Ammon's horn (tissue), 1 donor: ENCODE measurements at places on chromosomes 2 and 18.

DNA sequence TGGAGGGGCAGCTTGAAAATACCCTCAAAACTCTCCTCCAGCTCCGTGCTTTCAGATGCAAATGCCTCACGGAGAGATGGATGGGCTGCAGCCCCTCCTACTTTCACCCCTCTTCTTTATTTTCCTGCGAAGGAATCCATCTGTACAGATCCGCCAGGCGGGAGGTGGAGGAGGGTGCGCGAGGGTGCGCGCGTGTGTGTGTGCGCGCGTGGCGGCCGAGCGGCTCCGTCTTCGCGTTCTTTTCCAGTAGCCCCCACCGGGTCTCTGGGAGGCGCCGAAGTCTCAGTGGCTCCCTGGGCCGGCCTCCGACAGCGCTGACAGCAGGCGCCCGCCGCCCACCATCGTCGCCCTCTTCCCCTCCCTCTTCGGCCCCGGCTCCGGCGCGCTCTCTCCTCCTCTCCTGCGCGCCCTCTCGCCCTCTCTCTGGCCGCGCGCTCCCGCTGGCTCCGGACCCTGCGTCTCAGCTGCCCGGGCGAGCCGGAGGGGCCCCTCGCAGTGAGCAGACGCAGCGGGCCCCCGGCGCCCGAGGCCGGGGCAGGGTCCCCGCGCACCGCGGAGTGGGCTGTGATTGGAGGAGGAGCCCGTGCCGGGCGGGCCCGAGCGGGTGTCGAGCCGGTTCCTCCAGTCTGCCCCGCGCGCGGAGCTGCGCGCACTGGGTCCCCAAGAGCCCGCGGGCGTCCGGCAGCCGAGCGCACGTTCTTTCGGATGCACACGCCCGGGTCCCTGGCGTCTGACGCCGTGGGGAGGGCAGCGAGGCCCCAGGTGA, at the start of gene CDH7:
Gene CDH7, plus strand, starts transcription at position 624 of the 766 bp plus-strand sequence. CDS start 11,831 bp downstream, outside the sequence.
- DNase-seq, result peak; percentile 9

DNA sequence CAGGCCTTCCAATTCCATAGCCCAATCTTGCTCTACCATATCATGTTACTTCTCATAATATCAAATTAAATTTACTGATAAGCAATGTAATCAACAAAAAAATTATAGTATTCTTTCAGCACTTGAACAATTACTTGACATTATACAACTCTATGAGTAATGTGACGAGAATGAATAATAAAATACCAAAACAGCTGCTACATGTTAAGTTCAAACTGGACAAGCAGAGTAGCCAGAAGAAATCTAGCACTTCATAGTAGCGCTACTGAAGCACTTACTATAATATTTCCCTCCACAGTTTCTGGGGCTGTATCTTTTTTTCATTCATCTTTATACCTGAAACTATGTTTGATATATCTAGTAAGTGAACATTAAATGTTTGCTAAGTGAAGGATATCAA, 14.9 kb downstream of the PPP3R1 start:
- DNase-seq, result no peak

DNA sequence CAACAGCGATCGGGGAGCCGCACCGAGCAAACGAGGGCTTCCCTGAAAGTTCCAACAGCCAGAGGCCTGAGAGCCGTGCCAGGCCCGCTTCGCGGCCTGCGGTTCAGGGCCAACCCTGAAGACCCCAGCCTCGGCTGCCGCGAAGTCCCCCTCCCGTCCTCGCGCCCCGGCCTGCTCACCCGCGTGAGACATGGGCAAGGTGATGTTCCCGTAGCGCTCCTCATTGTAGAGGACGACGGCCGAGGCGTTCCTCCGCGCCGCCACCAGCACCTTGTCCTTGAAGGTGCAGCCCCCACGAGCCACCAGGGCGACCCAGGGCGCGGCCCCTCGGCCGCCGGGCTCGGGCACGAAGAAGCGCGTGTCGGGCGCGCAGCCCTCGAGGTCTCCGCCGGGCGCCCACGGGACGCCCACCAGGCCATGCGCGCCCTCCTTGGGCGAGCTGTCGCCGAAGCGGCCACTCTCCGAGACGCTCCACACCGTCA, 510 bp downstream of the RNF149 start:
- DNase-seq, result no peak

GRCh38 chr2:157413326-157414035, 30.4 kb downstream of the CYTIP start:
- no peak for DNase-seq

DNA sequence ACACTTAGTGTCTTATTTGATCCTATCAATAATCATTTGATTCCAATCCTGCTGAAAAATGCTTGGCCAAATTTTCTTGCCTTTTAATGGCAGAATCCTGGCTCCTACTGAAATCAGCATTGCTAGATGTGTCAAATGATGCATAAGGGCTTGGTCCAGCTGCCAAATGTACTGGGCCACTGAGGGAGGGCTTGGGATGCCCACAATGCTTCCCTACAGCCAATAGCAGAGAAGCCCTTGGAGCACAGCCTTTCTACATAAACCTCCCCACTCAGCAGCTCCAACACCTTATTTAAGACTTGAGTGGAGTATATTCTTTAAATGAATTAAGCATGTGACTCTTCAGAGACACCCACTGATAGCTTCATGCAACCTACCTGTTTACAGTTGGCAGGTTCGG, 3.6 kb downstream of the ALK start:
- DNase-seq, result no peak

DNA sequence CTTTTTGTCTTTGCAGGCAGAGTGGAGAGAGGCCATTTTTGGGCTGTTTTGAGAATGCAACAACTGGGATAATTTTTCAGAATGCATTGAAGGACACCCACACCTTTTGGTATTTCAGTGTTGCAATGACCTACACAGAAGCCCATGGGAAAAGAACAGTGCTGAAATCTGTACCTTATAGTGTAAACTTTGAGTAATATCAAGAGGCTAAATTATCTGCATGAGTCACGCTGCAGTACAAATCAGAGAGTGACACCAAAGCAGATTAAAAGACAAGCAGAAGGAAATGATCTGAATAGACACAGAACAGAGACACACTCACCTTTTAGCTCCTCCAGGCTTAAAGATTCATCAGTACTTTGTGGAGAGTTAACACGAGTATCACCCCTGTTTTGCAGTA, 265.3 kb downstream of the PAX3 start:
- no peak for DNase-seq

- no peak for DNase-seq
Observed at GRCh38 chr2:58006256-58006951, 40.2 kb upstream of the VRK2 start.

DNA sequence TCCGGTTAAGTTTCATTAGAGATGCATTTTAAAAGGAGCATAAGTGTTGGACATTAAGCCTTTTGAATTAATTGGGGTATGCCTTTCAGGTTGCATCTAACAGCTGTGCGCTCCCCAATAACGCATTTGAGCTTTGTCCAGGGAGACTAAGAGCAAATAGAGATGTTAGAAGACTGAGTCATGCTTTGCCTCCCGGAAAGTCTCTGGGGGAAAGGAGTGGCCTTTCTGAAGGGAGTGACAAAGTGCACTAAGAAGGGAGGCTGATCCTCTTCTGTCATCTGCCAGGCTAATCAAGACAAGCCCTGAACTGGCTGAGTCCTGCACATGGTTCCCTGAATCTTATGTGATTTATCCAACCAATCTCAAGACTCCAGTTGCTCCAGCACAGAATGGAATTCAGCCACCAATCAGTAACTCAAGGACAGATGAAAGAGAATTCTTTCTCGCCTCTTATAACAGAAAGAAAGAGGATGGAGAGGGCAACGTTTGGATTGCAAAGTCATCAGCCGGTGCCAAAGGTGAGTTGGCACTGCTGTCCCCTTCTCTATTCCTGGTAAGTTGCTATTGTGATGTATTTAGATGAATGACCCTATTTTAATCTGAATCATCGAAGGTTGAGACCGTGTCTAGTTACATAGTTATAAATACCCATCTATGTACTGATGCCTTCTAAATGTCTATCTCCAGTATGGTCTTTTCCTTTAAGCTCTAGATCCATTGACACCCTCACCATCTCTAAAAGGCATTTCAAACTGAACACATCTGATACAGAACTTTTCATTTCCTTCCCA, 12.1 kb downstream of the TTL start:
- DNase-seq, result no peak

- DNase-seq, result no peak
Observed at GRCh38 chr2:73759285-73759764, 20.6 kb downstream of the DUSP11 start.

DNA sequence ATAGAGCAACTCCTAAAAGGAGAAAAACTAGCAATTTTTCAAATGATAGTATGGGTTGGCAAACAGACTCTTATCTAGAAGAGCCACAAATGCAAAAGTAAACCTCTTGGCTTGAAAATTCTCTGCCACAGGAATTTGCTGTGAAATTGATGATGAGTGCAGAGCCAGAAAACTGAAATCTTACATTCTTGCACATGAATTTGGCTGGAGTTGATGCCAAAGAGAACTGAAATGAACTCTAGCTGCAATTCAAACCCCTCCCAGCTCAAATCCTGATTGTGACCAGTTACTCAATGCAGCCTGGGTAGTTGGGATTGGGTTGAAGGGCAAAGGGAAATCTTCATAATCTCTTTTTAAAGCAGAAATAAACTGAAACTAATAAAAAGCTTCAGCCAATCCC, 266.6 kb downstream of the PDE11A start:
- DNase-seq, result no peak

DNA sequence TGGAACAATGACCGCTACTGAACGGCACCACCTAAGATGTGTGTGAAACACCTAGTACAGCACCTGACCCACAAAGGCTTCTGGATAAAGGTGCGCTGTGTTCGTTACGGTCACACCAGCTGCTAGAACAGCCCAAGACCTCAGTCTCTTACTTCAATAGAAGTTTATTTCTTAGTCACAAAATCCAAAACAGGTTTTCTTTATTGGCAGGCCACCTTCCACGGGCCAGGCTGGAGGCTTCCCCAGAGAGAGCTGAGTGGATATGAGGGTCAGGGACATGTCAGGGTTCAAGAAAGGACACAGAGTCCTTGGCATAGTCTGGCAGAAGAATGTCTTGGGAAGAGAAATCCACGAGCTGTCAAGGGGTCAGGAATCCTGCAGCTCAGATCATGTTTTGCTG, 92.2 kb downstream of the COL6A3 start:
- no peak for DNase-seq

DNA sequence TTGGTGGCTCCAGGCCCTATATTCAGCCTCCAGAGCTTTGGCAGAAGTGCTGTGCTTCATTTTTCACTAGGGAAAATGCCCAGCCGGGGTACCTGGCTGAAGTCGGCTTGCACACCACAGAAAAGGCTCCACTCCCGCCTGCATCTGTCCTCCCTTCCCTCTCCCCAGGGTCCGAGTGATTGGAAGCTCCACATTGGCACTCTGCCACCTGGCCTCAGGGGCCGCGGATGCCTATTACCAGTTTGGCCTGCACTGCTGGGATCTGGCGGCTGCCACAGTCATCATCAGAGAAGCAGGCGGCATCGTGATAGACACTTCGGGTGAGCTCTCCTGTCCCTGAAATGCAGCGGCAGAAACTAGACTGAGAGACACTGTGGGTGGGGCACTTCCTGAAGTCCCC, 47.4 kb downstream of the IMPA2 start:
- DNase-seq, result no peak

GRCh38 chr2:29159125-29159524, 43.9 kb downstream of the CLIP4 start:
- DNase-seq, result no peak

GRCh38 chr18:23321996-23322395, 131.1 kb upstream of the RIOK3 start:
- DNase-seq, result no peak

- DNase-seq, result no peak
Observed at GRCh38 chr18:4412286-4412685, 42.8 kb downstream of the DLGAP1 start.

DNA sequence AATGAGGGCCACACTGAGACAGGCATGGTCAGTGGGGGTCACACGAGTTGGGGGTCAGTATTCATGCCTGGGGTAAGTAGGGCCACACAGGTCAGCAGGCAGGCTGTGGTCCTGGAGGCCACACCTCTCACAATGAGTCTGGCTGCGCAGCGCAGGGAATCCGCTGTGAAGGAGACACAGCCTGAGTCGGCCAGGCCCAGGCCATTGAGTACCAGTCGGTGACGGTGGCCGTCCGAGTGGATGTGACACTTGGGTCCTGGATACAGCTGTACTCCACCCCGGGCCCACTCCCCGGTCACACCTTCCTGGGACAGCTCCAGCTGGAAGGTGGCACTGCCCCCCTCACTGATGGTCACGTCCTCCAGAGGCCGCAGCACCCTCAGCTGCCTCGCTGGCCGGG, 10.5 kb downstream of the TMEM198 start:
- DNase-seq, result no peak

DNA sequence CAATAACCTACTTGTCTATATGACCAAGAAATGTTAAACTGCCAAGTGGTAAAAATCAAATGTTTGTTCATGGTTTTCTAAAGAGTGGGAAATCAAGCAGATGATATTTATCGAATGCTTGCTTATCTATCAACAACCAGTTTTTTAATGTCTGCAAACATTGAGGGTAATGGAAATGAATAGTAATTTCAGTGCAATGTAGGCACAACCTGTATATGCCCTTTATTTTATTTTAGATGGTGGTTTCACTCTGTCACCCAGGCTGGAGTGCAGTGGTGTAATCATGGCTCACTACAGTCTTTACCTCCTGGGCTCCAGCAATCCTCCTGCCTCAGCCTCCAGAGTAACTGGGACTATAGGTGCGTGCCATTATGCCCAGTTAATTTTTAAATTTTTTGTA, 46.0 kb upstream of the CD28 start:
- DNase-seq, result no peak

GRCh38 chr18:79440316-79441110, 44.8 kb downstream of the NFATC1 start:
- DNase-seq, result no peak

GRCh38 chr2:7057865-7058400, 140.7 kb downstream of the RNF144A start:
- no peak for DNase-seq

DNA sequence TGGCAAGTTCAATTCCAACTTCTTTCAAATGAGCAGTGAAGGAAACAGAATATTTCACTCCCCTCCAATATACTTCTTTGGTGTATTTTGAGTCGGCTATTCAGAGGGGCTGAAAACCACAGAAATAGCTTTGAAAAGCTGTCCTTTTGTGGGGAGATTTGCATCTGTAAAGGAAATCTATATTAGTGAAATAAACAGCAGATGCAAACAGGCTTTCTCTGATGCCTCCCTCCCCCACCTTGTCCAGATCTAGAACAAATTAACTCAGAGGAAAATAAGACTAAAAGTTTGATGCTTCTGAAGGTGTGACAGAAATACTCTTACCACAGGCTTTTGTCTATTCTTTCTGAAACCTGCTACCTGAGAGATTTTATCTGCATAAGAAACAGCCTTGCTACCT, 808.5 kb downstream of the CPS1 start:
- DNase-seq, result no peak

- no peak for DNase-seq
Observed at GRCh38 chr2:3587432-3587831, 7.5 kb upstream of the COLEC11 start.

GRCh38 chr2:210363876-210364275, 48.9 kb upstream of the MYL1 start:
- DNase-seq, result no peak

- no peak for DNase-seq
Observed at GRCh38 chr18:12028040-12028628, 46.8 kb downstream of the IMPA2 start.

DNA sequence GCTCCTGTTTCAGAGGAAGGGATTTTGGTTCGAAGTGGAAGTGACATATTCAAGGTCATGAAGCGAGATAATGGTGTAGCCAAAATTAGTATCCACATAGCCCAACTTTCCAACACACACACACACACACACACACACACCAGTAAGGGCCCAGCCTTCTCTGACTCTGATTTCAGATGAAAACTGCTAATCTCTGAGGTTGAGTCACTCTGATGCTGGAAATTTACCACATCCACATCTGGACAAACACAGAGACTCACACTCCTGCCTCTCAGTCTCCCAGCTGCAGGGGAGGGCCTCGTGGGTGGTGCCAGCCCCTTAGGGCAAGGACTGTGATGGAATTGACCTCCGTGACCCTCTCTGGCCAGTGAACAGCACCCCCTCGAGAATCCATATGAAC, 29.0 kb upstream of the SLC35F6 start:
- no peak for DNase-seq
